ENCODE measurements at places on chromosomes 6 and 20. TPM values are rescaled to one million over a fixed set of nuclear protein-coding genes. Genes with fewer than 3 reads are reported as not detected.

DNA sequence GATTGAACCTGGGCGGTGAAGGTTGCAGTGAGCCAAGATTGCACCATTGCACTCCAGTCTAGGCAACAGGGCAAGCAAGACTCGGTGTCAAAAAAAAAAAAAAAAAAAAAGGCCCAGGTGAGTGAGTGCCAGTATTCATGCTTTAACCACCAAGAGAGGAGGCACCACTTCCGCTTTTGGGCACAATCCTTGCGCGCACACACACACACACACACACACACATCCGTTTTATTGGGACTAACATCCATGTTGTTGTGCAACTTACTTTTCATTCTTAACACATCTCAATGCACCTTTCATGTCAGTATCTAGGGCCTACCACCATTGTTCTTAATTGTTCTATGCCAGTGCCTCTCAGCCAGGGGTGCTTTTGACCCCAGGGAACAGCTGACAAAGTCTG, 263.0 kb downstream of the CDC5L start:
- DNase-seq, result no peak

GRCh38 chr20:2759143-2759542, 41.3 kb downstream of the CPXM1 start:
- no peak for DNase-seq

- no peak for DNase-seq
These were observed 80.4 kb downstream of the ARID1B start for GRCh38 chr6:156857573-156857972.

DNA sequence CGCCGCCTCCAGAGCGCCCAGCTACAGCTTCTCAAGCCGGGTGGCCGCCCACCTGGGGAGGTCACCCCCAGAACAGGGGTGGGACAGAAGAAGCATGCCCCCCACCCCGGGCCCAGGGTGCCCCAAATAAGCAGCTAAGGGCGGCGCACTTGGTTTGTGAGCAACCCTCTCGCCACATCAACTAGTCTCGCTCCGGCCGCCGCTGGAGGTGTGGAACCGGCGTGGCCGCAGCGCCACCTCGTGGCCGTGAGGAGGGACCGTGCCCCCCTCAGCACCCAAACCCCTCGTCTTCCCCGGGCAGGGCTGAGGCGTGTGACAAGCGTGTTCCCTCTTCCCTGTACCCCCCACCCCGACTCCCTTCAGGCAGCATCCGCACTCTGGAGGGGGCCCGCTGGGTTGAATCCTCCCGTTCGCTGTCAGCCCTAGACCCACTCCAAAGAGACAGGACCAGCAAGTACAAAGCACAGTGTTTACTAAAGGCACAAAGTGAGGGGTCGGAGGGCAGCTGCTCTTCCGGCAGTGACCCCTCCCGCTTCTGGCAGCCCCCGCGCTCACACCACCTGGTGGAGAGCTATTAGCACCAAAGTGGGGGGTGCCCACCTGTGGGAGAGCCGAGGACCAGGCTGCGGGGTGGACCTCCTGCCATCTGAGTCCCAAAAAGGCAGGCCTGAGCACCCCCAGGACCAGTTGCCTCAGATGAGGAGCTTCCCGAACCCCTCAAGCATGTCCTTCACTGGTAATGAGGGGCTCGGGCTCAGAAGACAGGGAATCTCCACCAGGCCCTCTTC, 45.4 kb downstream of the MDFI start:
- DNase-seq, result peak; percentile 85

DNA sequence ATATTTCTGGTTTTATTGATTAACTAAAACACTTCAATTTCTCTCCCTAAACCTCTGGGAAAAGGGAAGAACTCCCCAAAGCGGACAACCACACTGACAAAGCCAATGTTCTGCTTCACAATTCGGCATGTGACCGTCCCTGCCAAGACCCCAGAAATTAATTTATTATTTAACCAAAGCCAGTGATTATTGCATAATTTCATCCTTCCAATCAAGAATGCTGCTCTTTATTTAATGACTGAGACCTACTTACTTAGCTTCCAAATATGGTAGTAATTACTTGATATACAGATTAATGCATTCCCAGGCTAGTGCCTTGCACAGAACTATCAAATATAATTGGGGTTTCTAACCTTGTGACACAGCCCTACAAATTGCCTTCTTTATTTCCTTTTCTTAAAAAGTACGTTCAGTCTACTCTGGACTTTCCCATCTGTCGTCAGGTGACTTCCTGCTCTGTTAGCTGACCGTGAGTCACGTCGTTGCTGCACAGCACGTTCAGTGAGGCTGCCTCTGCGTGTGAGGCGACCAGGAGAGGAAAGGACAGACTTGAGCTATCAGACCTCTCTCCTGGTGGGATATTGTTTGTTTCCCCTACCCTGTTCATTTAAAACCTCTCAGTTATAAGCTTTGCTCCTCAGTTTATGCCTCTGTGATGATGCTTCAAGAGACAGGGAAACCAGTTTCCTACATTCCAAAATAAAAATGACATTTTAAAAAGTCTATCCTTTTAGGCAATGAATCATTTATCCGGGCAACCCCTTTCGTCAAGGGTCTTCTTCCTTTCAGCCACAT, 55.7 kb upstream of the TNFAIP3 start:
- peak; percentile 88 for DNase-seq

DNA sequence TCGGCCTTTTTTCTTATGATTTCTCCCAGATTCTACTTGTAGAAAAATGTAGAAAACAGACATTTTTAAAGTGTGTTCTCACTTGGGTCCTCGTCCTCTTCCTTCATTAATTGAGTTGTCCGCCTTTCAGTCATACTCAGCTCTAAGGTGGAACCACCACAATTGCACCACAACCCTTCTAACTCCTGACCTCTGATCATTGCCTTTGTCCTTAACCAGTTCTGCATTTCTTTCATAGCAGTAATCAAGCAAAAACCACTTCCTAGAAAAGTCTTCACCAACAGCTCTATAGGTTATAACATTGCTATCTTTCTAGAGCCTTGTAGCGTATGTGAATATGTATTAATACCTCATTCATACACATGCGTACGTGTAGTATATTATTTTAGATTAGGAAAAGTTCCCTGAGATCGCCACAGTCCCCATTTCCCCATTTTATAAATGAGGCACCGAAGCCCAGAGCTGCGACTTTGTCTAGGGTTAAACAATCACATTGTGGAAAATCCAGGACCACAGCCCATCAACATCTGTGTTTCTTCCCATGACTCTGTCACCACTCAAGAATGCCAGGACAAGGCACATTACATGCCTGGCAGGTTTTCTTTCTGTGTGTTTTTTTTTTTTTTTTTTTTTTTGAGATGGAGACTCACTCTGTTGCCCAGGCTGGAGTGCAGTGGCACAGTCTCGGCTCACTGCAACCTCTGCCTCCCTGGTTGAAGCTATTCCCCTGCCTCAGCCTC, 175.5 kb downstream of the BTBD3 start:
- DNase-seq, result no peak

GRCh38 chr20:34528921-34529297, 12.7 kb downstream of the DYNLRB1 start:
- DNase-seq, result no peak

- DNase-seq, result no peak
These were observed 23.8 kb downstream of the MAN1A1 start for GRCh38 chr6:119325559-119326265.

DNA sequence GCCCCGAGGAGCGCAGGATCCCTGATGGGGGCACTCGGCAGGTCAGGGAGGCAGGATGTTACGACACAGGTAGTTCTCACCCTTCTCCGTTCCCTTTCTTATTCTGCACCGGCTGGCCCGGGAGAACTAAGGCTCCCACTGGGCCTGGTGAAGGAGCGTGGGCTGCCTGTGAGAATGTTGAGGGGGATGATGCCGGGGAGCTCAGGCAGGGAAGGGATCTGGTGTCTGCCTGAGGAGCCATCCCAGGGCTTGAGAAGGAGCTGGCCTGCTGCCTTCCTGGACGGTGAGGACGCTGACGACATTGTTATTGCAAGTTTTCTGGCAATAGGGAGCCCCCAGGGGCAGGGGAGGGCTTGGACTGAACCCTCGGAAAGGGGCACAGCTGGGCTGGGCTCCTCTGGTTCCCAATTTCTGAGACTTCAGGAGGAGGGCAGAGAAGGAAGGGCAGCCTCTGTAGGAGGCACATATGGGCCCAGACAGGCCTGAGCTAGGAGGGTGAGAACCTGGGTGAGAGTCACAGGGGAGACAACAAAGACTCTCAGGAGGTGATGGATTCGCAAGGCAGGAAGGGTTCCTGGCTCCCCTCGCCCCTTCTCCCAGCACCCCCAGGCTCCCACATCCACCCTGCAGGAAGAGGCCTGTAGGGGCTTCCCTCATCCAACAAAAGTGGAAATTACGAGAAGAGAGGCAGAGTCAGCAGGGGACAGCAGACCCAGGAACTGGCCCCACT, 32.8 kb downstream of the CYP21A2 start:
- DNase-seq, result peak; percentile 61

- DNase-seq, result no peak
These were observed 33.4 kb downstream of the CTNNBL1 start for GRCh38 chr20:37726971-37727956.

DNA sequence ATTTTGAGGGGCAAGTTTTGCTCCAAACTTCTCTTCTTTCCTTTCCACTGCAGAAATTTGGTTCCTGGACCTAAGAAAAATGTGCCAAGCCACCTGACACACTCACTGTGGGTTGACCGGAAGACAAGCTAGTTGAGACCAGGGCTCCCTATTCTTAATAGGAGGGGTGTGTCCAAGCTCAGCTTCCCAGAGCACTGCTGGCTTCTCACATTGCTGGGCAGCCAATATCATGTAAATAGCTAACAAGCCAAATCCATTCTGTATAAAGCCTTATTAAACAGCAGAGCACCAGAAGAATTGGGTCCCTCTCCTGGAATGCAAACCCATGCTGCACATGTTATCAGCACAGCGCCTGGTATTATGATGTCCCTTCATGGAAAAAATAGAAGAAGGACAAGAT, 17.0 kb upstream of the SAMD3 start:
- no peak for DNase-seq

- DNase-seq, result no peak
These were observed 117.5 kb downstream of the KCNQ5 start for GRCh38 chr6:72739368-72739779.

DNA sequence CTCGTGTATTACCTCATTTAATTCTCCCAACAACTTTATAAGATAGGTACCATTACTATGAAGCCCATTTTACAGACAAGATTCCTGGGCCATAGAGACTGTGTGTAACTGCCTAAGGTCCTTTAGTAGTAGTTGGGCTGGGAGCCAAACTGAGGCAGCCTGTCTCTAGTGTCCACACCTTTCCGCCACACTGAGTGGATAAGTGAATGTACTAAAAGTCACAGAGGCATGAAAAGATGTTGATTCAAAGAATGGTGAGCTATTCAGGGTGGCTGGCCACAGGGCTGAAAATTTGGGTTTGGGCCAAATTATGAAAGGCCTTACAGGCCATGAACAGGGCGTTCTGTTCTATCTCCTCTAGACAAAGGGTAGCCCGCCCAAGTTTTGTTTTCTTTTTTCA, 11.0 kb downstream of the CD24 start:
- DNase-seq, result no peak

- no peak for DNase-seq
These were observed 159.3 kb upstream of the CENPW start for GRCh38 chr6:126180585-126180984.

DNA sequence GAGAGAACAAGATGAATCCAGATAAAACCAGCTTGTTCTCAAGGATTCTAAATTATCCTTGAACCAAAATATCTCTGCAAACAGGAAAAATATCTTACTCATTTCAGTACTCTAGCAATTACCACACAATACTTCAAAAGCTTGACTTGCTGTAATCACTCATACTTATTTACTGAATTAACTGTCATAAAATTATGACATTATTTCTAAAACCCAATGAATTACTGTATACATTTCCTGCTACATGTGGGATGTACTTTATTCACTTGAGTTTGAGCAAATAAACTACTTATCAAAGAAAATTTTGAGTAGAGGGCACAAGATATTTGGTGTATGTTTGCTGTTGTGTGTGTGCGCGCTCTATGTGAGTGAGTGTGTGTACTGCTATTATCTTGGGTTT, 9.7 kb downstream of the EIF2S2 start:
- DNase-seq, result no peak

DNA sequence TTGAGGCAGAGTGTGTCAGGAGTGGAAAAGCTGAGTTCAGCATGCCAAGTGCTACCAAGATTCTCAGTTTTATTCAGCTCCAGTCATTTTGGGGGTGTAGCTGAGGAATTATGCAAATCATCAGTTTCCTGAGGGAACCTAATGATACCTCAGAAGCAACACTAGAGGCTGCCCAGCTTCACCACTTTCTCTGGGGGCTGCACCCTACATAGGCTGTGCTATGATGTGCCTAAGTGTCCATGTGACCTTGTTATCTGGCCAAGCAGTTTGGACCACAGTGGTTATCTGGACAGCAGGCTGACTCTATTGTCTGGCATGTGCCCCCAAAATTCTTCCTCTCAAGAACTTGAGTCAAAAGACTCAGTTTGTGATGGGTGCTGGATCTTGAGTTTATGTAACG, 374.6 kb upstream of the SYNCRIP start:
- no peak for DNase-seq

GRCh38 chr6:41037107-41037900, 1.7 kb downstream of the UNC5CL start:
- DNase-seq, result no peak

DNA sequence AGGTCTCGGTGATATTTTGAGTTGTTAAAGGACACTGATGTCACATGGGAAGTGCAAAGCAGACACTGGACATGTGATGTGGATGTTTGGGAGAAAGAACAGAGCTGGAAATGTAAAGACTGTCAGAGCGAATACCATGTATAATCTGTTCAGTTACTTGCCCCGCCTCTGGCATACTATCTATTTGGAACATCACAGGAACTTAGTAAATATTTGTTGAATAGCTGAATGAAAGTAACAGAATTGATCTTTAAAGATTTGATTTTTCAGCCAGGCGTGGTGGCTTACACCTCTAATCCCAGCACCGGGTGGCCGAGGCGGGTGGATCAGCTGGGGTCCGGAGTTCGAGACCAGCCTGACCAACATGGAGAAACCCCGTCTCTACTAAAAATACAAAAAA, 13.8 kb upstream of the NHLRC1 start:
- DNase-seq, result no peak

DNA sequence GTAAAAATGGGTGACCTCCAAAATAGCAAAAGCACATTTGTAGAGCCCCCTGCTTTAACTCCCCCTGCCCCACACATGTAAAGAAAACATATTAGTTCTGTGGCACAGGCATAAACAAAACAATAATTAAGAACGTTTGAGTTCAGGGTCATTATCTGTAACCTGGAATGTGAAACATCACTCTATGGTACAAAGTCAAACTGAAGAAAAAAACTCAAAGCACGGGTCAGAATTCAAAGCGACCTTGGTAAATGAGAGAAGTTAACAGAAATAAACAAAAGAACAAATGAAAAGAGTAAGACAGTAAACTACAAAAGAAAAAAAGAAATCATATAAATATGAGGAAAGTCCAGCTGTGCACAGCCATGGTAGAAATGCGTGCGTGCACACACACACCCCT, 67.5 kb downstream of the PKHD1 start:
- no peak for DNase-seq

Gene COL11A2
- 1.5 TPM for total RNA-seq

Gene HSPA1L
- not detected for total RNA-seq

Gene LY86
- not detected for total RNA-seq

Gene BCAS1
- total RNA-seq, result 110 TPM

Gene INSM1
- not detected for total RNA-seq

Gene SNAP25
- 5.1 TPM for total RNA-seq

Gene SLC29A1
- total RNA-seq, result 217 TPM

Gene SCUBE3
- total RNA-seq, result 0.45 TPM

Gene TAAR5
- not detected for total RNA-seq

Gene SOX4
- total RNA-seq, result 1.2 TPM

Gene ANGPT4
- total RNA-seq, result not detected

Gene HNF4A
- total RNA-seq, result 40.0 TPM

Gene APMAP
- total RNA-seq, result 55.6 TPM

Measured in stomach (tissue), 19 donors.